ENCODE measurements at places on chromosomes 12 and 14.
A peak's percentile ranks its signal among the peaks of the same experiment; 100 is the strongest.

DNA sequence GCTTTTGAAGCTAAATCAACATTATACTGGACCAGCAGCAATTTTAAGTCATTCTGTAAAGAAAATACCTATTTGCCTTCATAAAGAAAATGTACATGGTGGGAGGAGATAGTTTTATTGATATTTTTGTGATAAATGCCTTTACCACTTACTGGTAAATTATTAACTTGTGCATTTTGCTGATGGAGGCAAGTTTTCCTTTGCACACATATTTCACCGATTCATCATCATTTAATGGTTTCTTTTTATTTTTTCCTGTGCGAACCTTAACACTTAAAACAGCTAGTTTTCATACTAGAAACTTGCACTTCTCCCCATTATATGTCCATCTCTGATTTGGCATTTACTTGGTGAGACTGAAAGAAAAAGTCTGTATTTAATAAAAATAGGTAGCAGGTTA is 239.3 kb downstream of the TRHDE start:
- DNase-seq = no peak

DNA sequence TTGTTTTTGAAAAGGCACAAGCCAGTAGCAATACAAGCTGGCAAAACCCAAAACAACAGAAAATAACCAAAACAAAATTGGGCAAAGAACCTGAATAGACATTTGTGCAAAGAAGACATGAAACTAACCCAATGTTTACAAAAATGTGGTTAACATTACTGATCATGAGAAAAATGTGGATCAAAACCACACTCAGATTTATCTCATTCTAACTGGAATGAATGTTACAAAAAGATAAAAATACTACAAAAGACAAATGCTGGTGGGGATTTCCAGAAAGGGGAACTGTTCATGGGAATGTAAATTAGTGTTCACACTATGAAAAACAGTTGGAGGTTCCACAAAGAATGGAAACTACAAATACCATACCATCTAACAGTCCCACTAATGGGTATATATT is 26.6 kb downstream of the ASCL4 start:
- DNase-seq = no peak

DNA sequence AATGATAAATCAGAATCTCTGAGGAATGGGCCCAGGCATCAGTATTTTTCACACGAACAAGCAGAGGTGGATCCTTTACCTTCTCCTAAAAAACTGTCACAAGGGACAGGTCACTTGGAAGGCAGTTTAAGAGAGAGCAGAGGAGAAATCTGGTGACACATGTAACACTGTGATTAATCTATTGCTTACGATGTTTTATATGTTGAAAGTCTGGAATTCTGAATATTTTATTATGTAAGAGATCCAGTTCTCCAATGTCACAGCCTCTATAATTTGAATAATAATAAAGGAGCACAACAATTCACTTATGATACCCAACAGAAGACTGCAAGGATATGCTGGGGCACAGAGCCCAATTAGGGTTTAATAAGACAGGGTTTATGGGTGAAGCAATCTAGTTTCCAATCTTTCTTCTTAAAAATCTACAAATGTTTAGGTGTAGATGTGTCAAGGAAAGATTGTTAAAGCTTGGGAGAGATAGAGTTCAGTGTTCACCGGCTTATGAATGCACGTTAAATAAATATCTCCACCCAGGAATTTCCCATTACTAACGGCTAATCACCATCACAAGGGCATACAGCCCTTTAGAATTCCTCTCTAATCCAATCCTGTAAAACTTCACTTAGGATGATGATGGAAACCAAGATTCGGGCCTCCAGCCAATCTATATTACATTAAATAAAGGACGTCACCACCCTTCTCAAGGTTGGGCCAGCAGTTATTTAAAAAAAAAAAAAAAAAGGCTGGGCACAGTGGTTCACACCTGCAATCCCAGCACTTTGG is 23.4 kb downstream of the DUSP16 start:
- no peak for DNase-seq

GRCh38 chr12:31119192-31119802 is 45.6 kb downstream of the DDX11 start:
- no peak for DNase-seq

- DNase-seq = no peak
These were observed 502 bp upstream of the MBIP start for GRCh38 chr14:36320897-36321381.

DNA sequence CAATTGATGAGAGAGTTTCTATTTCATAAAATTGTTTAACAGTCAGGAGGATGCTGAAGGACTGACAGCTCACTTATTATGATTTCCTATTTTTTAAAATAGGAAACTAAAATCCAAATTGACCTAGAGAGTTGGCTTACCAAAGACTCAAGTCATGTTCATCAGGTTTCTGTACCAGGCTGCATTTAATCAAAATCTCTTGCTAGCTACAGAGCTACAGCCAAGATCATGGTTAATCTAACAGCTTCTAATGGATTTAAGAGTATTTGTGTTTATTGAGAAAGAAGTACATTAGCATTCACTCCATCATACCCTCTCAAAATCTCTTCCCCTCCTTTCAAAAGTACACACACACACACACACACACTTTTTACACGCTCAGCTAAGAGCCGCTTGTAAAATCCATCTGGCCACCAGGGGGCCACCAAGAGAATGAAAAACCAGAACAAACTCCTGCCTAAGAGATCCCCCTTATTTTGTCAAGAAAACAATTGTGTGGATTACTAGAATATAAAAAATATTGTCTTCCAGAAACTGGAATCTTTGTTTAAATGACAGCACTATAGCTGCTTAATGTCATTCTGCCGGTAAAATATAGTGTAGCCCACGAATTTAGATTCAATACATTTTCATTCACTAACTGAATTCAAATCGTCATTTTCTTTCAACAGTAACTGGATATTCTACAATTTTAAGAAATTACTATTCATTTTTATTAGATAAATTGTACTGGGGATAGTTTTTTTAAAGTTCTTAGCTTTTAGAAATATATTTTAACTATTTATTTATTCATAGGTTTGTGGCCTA is 334.0 kb downstream of the BTG1 start:
- DNase-seq = peak; percentile 64

- DNase-seq = no peak
These were observed 187.4 kb upstream of the PRMT8 start for GRCh38 chr12:3303410-3304136.

DNA sequence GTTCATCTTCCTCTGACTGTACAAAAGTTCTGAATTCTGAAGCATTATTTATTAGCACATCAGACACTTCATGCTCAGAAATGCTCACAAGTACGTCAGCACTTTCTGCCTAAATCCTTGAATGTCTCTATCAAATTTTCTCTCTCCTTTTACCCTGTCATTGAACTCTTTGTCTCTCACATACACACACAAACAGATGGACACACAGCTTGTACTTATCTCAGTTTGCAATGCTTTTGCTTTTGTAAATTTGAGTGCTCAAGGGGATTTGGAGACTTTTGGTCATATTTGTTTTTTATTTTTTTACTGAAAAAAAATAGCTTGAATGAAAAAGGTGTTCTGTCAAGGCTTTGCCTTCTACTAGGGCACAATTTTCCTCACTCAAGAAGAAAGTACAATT is 64.2 kb upstream of the PDZRN4 start:
- DNase-seq = no peak

GRCh38 chr12:1662761-1663439 is 28.0 kb upstream of the ADIPOR2 start:
- DNase-seq = no peak

DNA sequence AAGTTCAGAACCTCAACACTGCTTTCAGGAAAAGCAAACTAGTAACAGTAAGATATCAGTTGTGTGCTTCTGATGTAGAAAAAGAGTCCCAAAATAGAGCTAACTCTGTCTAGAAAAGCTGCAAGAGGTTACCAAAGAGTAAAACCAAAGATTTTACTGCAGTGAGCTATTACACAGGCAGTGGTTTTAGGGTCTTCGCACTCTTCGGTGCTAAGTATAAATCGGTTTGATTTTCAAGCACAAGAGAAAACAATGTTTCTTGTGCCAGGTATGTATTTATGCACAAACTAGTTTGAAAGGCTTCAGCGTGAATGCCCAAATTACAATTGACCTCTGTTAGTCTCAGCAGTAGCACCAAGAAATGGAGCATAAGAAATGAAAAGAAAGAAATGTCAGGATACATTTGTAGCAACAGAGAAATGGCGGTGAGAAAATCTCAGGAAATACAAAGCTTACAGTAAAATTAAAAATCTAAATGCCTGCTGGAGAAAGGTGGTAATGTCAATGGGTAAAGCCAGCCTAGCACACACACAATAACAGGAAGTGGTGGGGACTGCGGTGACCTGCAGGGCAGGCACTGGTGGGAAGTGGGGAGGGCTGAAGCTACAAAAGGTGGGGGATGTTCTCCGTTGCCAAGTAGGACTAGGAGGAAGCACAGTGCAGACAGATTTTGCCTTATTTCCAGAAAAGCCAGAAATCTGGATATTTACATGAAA is 18.0 kb upstream of the DYRK2 start:
- DNase-seq = peak; percentile 57

DNA sequence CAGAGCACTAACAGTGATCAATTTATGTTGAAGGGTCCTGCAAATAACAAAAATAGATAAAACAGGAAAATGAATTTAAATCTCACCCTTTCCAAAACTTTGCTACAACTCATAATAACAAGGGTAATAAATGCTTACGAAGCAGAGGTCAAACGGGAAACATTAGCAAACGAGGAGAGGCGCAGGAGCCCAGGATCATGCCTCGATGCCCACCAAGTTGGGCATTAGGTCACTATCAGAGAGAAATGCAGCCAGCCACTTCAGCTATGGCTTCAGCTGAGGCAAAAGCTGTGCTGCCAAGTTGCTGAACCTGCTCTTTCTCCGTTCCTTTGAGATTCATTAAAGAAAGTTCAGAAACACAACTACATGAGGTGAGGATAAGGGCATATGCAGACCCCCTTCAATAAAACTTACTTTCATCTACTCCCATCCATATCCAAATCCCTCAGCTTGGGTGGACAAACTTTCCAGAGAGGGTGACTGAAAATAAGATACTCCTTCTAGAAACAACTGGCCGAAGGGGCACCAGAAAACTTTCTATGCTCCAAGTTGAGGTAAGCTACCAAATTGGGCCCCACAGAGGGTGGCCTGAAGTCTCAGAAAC is 7.9 kb downstream of the NKX2-1 start:
- no peak for DNase-seq

- no peak for DNase-seq
These were observed 216.0 kb upstream of the RGS6 start for GRCh38 chr14:71716041-71716772.

DNA sequence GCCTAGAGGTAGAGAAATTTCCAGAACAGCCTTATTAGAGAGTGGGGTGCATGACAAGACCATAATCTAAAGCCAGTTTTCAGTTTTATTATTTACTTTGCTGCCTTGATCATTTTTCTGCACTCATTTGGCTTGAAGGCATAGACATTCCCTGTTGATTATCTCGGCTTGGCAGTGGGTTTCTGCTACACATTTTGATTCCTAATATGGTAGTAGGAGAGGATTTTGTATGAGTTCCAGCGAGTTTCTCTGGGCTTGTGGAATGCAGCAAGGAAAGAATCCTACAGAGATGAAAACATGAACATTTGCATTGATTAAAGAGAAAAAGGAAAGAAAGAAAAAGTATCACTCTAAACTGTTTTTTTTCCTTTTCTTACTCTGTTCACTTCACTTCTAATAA is 281.2 kb downstream of the PAWR start:
- DNase-seq = no peak

GRCh38 chr12:124754949-124755800 is 108.5 kb downstream of the SCARB1 start:
- DNase-seq = no peak

GRCh38 chr12:23628806-23629205 is 320.7 kb downstream of the SOX5 start:
- DNase-seq = no peak

DNA sequence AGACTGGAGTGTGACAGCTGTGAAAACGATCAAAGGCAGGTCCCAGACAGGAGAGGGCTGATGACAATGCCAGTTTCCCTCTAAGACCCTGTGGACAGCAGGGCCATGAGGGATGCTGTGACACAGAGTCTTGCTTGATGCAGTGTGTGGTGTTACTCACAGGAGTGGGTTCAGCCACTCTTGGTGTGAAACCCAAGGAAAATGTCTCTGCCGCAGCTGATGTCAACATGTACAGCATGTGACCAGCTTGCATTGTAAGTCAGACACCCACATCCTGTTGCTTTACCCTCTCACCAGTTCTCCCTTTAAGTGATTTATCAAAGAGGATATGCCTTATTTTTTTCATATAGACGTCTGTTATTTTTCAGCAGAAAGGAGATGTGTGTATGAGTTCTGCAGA is 268.6 kb downstream of the BTG1 start:
- DNase-seq = peak; percentile 69

- no peak for DNase-seq
These were observed 1621.5 kb upstream of the FLRT2 start for GRCh38 chr14:83908419-83908818.

GRCh38 chr14:83909507-83909906 is 1620.4 kb upstream of the FLRT2 start:
- no peak for DNase-seq

DNA sequence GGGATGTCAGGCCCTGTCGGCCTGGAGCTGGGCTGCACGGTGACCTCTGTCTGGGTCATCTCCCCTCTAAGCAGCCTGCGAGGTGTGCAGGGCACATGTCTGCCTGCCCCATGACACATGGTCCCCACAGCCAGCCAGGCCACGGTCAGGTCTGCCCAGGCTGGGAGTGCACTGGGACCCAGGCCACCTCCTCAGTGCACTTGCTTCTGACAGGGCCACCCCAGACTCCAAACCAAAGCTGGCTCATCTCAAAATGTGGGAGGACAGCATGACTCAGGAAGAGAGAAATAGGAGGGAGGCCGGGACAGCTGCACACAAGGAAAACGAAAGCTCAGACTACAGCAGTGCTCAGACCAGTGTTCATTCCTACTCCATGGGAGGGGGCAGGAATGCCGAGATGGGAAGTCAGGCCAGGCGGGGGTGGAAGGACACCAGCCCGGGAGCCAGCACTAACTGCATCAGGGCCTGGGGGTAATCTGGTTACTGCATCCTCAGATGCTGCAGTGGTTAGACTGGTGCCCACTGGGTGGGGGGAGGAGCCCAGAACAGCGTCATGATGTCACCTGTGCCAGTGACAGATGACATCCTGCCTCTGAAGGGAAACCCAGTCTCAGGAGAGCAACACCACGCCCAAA is 4.0 kb downstream of the P2RX2 start:
- DNase-seq = no peak

DNA sequence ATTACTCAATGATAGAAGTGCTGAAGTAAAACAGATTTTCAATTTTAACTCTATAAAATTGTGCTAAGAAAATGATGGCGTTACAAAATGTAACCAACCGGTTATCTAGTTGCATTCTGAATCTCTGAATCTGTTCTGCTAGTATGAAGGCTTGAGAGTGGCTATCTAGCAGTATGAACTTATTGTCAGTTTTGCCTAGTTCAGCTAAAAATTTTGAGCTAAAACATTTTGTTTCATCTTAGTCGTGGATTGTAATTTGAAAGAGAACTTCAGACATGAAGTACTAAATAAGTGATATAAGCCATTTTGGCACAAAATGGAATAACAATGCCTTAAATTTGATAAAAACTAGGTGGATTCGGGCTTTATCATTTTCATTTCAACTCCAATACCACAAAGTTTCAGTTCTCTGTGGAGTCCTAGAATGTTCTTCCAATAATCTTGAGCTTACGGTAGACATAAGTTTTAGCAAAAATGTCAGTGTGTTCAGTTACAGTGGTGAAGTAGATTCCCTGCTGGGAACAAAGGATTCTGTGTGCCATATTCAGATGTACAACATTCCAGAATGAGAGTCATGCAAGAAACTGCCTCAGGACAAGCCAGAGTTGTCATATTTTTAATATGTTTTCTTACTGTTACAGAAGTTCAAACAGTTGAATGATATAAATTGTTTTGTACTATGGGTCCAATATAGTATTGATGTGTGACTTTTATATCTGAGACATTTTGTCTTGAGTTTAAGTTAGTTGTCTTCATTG is 28.1 kb downstream of the ATP6V1D start:
- DNase-seq = no peak
